Substantia nigra (tissue), 51 donors: ENCODE measurements at places on chromosomes 12 and 14.

- no peak for DNase-seq
Measured at GRCh38 chr14:24055971-24056799, 4.4 kb downstream of the CARMIL3 start.

- no peak for DNase-seq
Measured at GRCh38 chr14:81113176-81113575, 107.6 kb downstream of the GTF2A1 start.

DNA sequence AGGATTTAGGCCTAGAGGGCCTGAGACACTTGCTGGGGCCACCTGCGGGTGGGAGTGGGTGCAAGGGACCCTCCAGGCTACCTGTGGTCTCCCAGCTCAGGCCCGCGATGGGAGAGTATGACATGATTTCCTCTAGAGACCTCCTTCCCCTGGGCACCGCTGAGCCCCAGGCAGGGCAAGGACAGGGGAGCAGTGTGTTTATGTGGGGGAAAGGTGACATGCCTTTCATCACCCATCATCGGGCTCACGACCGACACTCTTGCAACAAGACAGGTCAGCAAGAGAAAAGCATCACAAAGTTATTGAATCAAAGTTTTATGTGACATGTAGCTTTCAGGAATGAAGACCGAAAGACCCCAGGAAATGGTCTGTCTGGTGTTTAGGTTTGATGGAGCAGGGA is 19.9 kb downstream of the SH2B3 start:
- no peak for DNase-seq

DNA sequence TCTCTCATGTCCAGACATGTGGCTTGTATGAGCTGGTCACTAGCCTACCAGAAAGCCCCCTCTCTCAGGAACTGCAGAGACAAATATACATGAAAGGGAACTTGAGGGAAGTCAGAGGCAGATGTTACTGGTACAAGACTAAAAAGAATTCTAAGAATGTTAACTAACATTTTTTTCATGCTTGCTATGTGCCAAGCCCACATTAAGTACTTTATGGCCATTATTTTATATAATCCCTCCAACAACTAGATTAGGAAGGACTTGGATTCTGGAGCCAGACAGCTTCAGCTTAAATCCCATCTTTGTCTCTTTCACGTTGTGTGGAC is 24.6 kb downstream of the TTC9 start:
- DNase-seq = no peak

GRCh38 chr12:82740129-82741000 is 53.7 kb downstream of the TMTC2 start:
- no peak for DNase-seq

DNA sequence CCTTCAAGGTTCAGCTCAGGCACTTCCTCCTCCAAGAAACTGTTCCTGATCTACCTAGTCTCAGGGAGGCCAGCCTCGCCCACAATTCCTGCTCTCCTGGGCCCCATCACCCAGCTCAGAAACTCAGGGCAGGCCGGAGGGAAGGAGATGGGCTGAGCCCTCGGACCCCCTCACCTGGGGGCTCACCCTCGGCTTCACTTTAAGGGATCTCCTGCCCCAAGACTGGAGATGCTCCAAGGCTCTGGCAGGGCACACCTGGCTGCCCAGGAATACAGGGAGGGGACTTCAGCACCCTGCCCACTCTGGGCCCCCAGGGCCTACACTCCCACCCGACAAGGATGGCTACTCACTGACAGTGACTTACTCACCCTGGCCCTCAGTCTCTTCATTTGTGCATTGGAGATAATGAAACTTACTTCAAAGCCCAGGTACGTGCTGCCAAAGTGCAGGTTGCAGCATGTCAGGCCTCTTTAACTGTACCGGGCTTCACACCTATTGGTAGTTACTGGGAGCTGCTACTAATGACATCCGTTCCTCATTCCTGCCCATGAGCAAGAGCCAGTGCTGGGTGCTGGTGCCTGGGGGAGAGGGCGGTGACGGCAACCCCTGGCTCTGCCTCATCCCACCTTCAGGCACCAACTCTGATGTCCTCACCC is 21.0 kb upstream of the PPP1R13B start:
- DNase-seq = no peak

- no peak for DNase-seq
Measured at GRCh38 chr12:57237932-57238853, 8.7 kb downstream of the SHMT2 start.

DNA sequence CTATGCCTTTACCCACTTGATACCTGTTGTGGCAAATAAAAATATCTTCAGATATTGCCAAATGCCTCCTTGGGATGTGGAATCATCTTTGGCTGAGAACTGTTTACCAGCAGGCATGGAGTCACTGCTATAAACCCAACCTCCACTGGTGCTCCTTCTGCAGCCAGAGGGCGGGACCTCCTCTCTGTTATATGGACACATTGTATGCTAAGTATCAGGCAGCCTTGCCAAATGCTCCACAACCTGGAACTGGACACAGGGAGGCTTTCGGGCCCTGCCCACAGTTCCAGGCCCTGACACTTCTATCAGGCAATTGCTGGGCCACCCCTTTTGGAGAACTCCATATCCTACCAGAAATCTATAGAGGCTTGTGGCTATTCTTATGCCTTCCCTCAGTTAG is 201.0 kb downstream of the TMX1 start:
- no peak for DNase-seq

- no peak for DNase-seq
Measured at GRCh38 chr12:75908961-75909605, 122.5 kb downstream of the PHLDA1 start.

DNA sequence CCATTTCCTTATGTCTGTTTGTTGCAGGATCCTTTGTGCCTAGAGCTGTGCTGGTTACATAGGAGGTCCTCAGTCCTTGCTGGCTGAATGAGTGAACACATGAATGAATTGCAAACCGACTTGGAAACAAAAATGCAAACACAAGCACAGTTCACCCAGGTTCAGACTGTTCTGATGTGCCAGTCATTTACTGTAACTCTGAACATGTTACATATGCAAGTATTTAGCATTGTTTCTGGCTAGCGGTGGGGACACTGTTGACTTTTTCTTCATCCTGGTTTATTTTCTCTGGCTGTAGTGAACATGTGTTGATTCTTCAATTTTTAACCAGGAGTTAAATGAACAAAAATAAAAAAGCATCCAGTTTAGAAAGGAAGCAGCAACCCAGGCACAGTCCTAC is 33.4 kb downstream of the TSPAN9 start:
- DNase-seq = no peak

GRCh38 chr12:55727643-55728185 is 1.1 kb downstream of the CD63 start:
- no peak for DNase-seq

DNA sequence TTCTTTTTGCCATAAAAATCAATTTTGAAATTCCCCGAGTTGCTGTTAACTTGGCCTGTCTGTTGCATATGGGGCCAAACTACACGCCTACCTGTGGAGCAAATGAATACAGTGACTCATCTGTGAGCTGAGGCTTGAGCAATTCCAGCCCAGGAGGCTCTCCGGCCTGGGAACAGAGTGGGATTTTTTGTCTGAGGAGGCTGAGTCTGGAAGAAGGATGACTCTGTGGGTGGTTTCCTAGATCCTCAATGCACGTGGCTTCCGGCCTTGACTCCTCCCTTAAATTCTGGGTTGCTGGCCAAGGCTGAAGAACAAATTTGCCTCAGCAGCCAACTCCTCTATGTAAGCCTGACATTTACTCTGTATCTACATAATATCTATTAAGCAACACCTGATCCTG is 124.1 kb downstream of the SSPN start:
- DNase-seq = no peak

GRCh38 chr12:125418902-125419564 is 353.8 kb downstream of the AACS start:
- DNase-seq = no peak

- no peak for DNase-seq
Measured at GRCh38 chr12:61542551-61542950, 717.7 kb upstream of the USP15 start.

GRCh38 chr12:124403273-124403672 is 108.4 kb downstream of the RFLNA start:
- DNase-seq = no peak

DNA sequence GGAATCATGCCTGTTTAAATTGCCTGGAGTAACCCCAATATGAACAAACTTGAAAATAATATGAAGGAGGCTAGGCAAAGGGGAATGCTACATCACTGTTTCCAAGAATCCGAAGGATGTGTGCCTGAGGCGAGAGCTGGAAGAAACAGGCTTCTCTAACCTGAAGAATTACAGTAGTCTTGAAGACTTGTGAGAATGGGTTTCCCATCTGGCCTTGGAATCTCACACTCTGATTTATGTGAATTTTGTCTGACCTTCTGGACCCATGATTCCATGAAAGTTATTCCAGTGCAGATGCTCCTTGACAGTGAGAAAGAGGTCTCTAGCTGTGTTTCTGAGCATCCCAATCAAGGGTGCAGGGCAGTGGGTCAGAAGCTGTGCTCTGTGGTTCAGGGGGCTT is 122.1 kb upstream of the PARP11 start:
- no peak for DNase-seq

- peak; percentile 1 for DNase-seq
Measured at GRCh38 chr12:71216725-71217579, 59.2 kb upstream of the TSPAN8 start.

DNA sequence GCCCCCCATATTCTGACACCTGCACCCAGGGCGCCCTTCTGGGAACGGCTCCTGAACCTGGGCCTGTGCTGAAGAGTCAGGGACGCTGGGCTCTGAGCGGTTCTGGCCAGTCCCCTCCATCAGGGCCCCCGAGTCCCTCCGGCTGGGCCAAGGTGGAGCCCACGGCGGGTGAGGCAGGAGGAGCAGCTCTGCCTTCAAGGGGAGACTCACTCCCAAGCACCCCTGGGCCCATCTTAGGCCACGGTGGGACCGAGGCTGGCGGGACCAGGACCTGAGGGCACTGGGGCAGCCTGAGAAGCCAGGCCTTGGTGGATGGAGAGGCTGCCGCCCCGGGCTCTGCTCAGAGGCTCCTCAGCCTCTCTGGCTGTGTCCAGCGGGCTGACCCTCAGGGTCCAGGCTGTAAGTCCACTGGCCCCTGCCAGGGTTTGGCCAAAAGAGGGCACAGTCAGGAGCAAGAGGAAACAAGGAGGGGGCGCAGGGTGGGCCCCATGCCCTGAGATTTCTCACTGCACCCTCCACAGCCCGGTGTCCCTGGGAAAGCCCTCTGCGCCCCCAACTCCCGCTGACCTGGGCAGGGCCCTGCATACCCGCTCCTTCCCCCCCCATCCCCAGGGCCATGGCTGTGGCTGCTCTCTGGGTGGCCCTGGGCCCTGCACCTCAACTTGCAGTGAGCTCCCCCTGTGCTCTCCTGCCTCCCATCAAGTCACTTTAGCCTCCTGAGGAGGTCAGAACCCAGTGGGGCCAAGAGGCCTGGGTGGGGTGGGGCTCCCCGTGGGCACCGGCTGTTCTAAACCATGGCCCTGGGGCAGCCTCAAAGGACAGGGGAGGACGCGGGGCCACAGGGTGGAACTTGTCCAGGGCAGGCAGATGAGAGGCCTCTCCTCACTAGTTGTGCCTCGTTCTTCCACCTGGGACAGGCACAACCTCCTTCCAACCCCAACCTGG is 266.4 kb upstream of the SFSWAP start:
- no peak for DNase-seq

GRCh38 chr12:115337693-115338543 is 653.9 kb upstream of the TBX3 start:
- no peak for DNase-seq
